ENCODE measurements at places on chromosomes 3 and 15.

DNA sequence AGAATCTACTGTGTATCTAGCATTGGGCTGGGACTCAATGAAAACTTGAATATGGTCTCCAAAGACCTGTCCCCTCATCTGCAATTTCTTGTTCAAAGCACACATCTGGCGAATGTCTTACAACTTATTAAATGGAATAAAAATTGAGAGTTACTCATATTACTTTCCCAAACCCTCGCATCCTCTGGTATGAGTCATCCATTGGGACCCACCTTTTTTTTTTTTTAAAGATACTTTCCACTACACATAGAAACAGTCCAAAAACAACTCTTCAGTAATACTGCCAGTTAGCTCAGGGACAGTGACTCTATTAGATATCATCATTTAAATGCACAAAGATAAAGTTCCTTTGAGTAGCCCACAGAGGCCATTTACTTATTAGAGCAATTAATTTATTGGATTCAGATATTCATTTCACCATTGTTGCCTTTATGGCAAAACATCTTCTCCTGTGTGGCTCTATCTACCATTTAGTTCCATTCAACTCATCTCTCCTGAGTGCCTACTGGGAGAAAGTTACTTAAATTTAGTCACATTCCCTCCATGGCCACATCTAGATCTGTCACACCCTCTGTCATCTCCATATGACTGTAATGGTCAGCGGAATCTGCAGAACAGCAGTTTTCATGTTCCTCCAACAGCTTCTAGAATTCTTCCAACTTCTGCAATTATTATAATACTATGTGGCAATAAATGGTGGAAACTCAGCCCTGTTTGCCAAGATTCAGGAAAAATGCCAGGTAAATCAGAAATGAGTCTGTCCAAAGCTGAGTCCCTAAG is 77.9 kb upstream of the ARHGEF3 start:
- DNase-seq = no peak

- DNase-seq = no peak
Observed at GRCh38 chr15:99124641-99125040, 19.8 kb downstream of the SYNM start.

DNA sequence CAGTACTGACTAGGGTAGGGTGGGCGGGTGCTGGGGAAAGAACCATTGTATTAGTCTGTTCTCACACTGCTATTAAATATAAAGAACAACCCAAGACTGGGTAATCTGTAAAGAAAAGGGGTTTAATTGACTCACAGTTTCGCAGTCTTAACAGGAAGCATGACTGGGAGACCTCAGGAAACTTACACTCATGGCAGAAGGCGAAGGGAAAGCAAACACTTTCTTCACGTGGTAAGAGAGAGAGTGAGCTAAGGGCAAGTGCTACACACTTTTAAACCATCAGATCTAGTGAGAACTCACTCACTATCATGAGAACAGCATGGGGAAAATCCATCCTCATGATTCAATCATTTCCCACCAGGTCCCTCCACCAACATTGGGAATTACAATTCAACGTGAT is 98.0 kb downstream of the OXSM start:
- no peak for DNase-seq

- no peak for DNase-seq
Observed at GRCh38 chr3:133891662-133892378, 3.9 kb downstream of the RAB6B start.

GRCh38 chr15:59321000-59321689 is 51.5 kb downstream of the MYO1E start:
- no peak for DNase-seq

GRCh38 chr3:112734171-112734570 is 93.2 kb upstream of the CCDC80 start:
- DNase-seq = no peak

- DNase-seq = no peak
Observed at GRCh38 chr3:109685084-109686079, 348.0 kb upstream of the DPPA4 start.

DNA sequence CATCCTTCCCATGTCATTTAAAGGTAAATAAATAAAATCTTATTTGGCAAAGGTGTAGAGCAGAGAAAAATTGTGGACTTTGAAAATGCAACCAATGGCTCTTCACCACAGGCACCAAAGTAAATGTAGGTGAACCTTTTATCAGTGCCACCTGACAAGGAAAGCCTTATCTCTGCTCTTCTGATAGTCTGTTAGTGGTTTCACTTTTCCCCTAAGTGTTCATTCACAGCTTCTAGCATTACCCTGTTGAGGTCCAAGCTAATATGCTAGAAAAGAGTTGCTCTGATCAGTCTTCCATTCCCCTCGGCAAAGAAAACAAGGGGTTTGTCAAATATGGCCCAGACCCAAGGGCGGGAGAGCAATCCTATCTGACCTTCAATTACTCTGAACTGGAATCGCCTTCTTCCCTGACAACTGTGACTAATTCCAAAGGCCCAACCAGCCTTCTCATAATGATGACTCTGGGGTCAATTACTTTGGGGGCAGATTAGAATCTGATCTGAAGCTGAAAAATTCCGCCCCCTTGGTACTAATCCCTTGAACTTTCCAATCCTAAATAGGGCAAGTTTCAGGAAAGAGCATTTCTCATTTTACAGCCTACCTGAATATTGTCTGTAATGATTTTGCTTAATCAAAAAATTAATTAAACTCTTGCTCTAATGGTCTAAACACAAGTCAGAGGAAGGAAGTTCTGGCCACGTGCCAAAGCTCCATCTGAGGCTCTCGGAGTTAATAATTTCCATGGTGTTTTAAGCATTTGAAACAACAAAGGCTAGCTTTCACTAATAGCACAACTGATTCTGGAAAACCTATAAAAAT is 52.4 kb downstream of the SETMAR start:
- DNase-seq = no peak

GRCh38 chr15:100112636-100113305 is 229.0 kb downstream of the ADAMTS17 start:
- no peak for DNase-seq

DNA sequence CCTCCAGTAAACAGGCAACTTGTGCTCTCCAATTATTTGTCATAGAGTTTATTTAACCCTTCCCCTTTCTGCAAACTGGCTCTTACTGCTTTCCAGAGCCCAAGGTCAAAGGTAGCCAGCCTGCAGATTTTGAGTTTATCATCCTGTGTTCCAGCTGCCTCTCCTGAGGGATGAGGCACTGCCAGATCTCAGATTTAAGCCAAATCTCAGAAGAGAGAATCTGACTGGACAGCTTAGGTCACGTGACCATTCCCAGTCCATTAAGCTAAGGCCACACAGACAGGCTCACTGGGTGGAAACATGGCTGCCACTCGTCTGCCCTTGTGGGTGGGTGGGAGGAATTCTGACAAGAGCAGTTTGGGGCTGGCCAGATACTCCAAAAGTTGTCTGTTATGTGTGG is 8.6 kb upstream of the SIAH2 start:
- DNase-seq = no peak

DNA sequence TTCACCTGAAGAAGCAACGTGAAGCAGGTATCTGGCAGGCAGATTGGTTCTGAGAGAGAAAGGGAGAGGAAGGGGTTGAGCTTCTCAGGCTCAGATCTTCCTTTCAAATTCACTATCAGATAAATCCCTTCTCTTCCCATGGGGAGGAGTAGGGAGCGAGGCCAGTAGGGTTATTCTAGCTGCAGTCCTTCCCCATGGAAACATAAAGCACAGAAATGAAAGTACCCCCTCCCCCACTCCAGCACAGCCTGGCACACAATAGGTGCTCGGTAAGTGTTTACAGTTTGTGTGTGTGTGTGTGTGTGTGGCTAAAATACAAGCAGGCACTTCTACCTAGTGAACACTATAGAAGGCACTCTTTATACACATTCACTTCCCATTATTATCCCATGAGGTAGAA is 20.8 kb upstream of the VPS8 start:
- DNase-seq = no peak
